Stimulated activated CD8-positive, alpha-beta memory T cell treated with anti-CD3 and anti-CD28 coated beads, Interleukin-2, amount 100 ng/mL, for 1 hour (primary cell): ENCODE measurements at places on chromosomes 5 and 9.

DNA sequence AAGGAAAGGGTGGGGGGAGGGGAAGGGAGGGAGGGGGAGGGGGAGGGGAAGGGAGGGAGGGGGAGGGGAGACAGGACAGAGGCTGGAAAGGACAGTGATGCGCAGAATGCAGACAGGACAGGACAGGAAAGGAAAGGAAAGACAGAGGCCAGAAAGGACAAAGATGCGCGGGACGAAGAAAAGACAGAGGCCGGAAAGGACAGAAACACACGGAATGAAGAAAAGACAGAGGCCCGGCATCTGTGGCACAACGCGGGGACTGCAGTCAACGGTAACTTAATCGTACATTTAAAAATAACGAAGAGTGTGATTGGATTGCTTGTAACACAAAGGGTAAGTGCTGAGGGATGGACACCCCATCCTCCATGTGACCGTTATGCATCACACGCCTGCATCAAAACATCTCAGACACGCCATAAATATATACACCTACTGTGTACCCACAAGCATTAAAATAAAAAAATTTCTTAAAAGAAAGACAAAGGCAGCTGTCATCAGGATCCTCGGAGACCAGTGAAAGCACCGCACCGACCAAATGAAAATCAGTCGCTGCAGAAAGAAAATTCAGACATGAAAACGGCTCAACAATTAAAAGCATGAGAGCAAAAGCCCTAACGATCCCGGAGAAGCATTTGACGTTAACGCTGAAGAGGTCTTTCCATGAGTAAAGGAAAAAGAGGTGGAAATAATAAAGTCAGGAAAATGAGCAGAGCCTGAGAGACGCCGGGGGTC is 52.9 kb upstream of the EXOC3 start:
- no peak for DNase-seq

GRCh38 chr9:88574953-88575352 is 40.0 kb downstream of the NXNL2 start:
- DNase-seq: no peak

DNA sequence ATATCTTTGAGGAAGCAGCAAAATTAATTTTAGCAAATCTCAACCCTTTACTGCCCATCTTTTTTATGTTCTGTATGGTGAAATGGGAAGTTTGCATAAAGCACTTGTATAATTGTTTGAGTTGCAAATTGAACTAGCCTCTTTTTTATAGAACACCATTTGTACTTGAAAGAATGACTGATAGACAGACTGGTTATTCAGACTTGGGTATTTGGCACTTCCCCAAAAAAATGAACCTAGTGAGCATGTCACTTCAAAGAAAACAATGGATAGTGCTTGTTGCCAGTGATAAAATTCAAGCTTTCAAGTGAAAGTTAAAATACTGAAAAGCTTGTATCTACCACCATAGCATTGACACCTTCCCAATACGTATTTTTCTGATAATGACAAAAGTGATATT is 115.8 kb downstream of the ERCC6L2 start:
- no peak for DNase-seq

- no peak for DNase-seq
These were observed 27.5 kb downstream of the SLC46A2 start for GRCh38 chr9:112863214-112863613.

DNA sequence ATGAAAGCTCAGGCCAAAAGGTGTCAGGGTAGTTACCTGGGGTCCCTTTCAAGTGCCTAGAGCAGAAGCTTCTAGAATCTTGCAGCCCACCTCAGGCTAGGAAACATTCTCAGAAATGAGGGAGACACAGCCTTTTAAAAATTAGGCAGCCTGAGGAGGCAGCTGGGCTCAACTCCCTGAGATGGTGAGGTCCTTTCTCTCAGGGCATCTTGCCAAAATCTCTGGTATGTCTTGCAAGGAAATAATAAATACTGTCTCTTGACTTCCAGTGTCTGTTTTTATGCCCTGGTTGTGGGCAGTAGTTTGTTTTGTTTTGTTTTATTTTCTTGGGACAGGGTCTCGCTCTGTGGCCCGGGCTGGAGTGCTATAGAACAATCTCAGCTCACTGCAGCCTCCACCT is 100.9 kb upstream of the APC start:
- no peak for DNase-seq

DNA sequence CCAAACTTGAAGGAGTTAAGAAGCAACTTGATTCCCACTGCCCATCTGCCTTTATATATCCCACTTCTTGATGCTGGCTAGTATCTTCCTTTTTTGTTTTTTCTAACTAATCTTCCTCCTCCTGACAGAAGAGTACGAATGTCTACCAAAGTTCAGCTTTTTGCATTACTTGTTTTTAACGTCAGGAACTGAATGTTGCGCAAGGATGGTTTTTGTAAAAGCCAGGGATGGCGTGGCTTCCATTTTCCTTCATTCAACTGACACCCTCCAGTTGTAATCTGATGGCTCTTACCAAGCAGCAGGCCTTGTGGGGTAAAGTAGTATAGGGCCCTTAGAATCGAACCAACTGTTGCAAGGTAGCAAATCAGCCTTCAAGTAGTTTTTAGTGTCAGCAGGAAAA is 70.8 kb upstream of the GPR151 start:
- DNase-seq: no peak

- no peak for DNase-seq
These were observed 71.7 kb downstream of the OR2K2 start for GRCh38 chr9:111258209-111258874.

DNA sequence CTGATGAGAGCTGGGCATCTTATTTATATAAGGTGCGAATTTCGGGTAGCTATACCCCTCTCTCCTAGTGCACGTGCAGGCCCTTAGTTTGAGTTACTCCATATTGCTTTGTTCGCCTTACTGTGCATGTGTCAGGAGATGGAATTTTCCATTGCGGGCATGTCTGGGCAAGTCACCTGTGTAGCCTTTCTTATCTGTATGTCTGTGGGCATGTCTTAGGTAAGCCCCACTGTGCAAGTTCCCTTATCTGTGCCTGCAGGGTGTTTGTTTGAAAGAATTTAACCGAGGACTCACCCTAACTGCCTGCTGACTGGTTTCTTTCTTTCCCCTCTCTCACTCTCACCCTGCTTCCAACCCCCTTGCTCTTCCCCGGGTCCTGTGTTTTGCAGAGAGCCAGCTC is 140.7 kb upstream of the RANBP3L start:
- no peak for DNase-seq

DNA sequence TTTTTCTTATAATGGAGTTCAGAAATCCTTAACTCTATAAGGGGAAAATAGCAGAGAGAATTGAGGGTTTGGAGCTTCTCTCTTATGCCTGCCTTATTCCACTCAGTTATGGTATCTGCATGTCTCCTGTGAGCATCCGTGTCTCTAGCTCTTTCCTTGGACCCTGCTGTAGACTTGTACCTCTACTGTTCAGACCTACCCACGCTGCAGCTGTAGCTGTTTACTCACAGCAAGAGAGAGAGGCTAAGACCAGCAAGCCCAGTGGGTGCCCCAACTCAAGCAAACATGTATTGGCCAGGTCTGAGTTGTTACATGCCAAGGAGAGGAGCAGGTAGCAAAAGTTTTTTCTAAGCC is 7.1 kb upstream of the PCSK1 start:
- no peak for DNase-seq

DNA sequence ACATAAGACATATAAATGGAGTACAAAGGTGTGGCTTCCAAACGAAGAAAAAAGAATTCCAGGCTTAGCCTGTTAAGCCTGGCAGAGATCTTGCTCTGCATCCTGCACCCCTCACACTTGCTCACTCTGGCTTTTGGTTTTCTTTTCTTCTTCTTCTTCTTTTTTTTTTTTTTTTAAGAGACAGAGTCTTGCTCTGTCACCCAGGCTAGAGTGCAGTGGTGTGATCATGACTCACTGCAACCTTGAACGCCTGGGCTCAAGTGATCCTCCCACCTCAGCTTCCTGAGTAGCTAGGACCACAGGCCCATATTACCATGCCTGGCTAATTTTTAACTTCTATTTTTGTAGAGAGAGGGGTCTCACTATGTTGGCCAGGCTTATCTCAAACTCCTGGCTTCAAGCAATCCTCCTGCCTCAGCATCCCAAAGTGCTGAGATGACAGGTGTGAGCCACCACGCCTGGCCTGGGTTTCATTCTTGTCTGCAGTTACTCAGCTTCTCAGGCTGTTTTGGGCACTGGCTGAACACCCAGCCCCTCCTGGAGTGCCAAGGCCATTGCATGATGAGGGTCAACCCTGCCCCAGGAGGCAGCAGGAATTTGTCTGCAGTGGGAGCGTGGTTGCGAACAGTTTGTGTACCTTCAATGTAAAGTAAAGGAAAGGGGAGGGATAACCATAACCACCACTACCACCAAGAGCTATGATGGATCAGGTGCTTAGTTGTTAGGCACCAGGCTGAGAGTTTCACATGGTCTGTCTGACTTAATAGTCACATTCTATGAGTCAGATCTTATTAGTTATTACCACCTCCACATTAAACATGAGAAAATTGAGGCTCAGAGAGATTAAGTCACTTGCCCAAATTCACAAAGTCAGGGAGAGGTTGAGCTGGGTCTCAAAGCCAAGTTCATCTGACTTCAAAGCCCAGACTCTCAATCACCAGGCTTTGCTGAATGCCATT is 219.2 kb upstream of the PANK3 start:
- no peak for DNase-seq

DNA sequence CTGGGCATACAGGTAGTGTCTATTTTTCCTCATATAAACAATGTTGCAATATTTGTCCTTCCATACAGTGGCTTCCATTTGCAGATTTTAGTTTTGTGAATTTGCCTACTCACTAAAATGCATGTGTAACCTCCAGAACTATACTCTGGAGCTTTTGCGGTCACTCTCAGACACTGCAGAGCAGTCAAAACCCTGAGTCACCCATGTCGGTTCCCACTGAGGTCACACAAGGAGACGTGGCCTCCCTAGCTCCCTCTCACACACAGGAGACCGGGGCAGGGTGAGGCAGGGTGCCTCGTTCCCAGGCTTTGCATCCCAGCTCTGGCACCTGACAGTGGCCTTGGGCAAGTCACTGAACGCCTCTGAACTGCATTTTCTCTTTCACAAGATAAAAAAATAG is 55.5 kb upstream of the ZNF354A start:
- DNase-seq: no peak

DNA sequence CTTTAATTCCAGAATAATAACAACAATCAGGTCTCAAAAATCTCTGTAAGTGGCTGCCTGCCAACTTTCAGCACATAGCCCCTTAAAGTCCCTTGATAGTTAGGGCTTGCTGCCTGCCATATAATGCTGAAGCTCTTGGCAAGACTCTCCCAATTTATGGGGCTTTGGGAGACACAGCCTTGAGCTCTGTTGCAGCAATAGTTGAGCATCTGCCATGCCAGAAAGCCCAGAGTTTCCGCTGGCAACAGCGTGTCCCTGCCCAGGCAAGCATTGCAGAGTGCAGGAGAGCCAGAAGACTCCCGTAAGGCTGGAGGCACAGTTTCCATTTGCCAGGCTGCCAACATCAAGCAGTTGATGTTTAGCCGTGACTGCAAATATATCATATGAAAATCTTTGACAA is 678.5 kb upstream of the NUDT12 start:
- no peak for DNase-seq

- DNase-seq: no peak
These were observed 1.3 kb downstream of the SMAD5 start for GRCh38 chr5:136133922-136134379.

GRCh38 chr5:79408028-79408427 is 105.9 kb downstream of the HOMER1 start:
- no peak for DNase-seq

- DNase-seq: no peak
These were observed 42.3 kb downstream of the PRELID2 start for GRCh38 chr5:145792840-145793239.

DNA sequence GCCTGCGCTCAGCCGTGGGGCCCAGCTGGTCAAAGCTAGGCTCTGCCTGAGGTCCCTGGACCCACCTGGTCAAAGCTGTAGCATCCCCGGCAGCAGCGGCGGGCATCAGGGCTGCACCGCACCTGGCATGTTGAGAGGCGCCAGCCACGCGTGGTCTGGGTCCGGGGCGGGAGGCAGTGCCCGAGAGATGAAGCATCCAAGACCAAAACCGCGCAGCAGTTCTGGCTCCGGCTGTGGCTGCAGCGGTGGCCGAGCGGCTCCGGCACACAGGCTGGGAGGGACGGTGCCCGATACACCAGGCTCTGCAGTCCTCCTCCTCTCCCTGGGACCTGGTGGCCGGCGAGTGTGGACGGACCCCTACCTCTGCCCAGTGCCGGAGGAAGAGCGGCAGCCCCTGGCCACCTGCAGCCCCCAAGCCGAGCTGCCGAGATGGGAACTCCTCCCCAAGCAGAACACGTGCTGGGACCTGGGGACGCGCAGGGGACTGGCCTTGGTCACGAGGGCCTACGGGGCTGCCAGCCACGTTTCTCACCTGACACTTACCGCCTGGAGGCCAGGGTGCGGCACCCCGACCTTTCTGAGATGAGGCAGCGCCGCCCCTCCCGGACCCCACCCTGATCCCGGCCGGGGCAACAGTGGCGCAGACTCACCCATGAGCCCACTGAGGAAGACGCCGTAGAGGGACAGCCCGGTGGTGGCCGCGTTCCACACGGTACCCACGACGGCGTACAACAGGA is 33.0 kb downstream of the SLC9A3 start:
- DNase-seq: no peak

GRCh38 chr5:67361932-67362729 is 165.5 kb upstream of the CD180 start:
- DNase-seq: no peak

GRCh38 chr5:80973027-80973426 is 12.9 kb downstream of the RASGRF2 start:
- DNase-seq: no peak

DNA sequence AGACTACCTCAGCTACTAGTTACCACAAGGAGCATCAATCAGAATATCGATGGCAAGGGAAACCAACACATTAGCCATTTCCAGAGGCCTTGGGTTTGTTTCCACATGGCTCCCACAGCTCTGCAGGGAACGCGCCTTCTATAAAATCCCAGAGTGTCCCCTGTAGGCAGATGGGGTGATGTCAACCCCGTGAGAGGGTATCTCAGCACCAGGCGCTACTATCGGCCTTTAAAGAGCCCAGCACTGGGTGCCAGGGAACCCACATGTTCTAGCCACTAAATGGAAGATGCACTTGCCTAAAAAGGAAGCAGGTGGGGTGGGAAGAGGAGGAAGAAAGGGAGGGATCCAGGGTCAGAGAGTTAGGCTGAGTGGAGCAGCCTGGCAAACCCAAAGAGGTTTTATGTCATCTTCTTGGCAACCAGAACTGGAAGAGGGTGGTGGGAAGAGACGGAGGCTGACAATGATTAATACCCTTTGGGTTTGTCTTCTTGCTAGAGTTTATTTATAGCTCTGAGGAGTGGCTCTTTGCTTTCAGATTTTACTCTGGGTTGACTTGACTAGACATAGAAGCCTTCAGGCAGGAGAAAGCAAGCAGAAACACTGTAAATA is 19.9 kb downstream of the MACROH2A1 start:
- no peak for DNase-seq
